ENCODE measurements at places on chromosomes 12 and 14. TPM values are rescaled to one million over a fixed set of nuclear protein-coding genes. Genes with fewer than 3 reads are reported as not detected.

DNA sequence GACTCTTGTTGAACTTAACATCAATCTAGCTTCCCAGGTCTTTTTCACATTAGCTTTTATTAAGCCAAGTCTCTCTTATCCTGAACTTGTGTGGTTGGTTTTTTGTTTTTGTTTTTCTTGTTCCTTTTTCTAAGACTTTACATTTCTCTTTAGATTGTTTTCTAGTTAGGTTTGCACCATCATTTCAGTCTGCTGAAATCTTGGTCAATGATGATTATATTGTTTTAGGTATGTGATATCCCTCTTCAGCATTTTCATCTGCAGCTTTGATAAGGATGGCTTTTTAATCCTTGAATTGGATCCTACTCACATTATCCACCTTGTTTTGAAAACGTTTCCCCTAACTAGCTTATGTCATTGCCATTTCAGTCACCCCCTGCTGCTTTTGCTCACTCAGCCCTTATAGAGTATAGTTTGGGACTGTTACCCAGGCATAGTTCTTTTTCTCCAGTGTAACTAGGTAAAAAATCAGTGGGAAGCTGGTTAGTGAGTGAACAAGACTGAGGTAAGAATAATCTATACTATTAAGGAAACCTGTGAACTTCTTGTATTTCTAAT is 22.0 kb downstream of the YLPM1 start:
- H3K36me3 ChIP-seq, result no peaks in the 10 kb centered on the region
- H3K27me3 ChIP-seq, result no peaks in the 10 kb centered on the region
- no peak overlapping the region for H3K27ac ChIP-seq
- no peak for DNase-seq
- no peak overlapping the region for H3K4me3 ChIP-seq
- no peaks in the 10 kb centered on the region for H3K4me1 ChIP-seq

- DNase-seq, result no peak
- H3K4me1 ChIP-seq, result peaks cover 5% of the 10 kb centered on the region
- H3K27me3 ChIP-seq, result no peaks in the 10 kb centered on the region
These were observed 106.1 kb downstream of the DAD1 start for GRCh38 chr14:22482782-22483553.

DNA sequence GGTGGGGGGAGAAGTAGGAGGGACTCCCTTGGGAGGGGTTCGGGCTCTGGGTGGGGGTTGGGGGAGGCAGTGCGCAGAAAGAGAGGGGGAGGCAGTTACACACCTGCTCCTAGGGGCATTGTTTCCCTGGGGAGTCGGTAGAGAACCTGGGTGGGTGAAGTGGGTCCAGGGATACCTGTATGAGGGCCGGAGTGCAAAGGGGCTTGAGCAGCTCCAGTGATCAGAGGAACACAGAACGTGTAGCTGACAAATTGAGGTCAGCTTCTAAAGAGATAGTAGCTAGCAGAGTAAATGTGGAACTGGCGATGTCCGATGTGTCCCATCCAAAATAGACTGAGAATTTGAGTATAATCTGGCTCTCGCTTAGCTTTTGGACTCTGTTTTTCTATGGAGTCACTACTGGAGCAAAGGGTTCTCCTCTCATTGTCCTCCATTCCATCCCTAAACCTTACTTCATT is 502 bp downstream of the SMARCD1 start:
- no peaks in the 10 kb centered on the region for H3K27me3 ChIP-seq
- no peak for DNase-seq
- peak overlapping the region; percentile 63 for H3K4me3 ChIP-seq
- no peaks in the 10 kb centered on the region for H3K4me1 ChIP-seq
- H3K36me3 ChIP-seq, result no peaks in the 10 kb centered on the region
- H3K27ac ChIP-seq, result peak overlapping the region; percentile 98

The PFKM gene
- total RNA-seq, result 150 TPM

The FIGNL2 gene
- total RNA-seq, result not detected

GRCh38 chr14:35573911-35574310 is 39.9 kb downstream of the INSM2 start:
- no peak overlapping the region for H3K27ac ChIP-seq
- no peaks in the 10 kb centered on the region for H3K27me3 ChIP-seq

Data from uterus (tissue), 4 donors.